Globus pallidus (tissue), 1 donor: ENCODE measurements at places on chromosomes 2 and 18.

DNA sequence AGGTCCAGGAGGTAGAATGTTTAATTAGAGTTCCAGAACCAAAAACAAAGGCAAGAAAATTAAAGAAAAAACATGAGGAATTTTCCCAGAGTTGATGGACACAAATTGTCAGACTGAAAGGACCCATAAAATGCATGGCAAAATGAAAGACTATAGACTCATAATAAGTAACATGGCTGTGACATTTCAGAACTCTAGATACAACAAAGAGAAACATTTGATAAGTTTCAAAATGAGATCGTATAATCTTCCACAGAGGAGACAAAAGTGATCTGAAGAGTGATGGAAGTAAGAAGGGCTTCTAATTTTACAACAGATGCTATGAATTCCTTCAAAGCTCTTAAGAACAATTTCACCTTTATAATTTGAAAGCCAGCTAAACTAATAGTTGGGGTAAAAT, 20.4 kb downstream of the ORC4 start:
- DNase-seq: no peak

GRCh38 chr2:101892377-101892776, 99.4 kb upstream of the IL1R2 start:
- no peak for DNase-seq

- no peak for DNase-seq
These were observed 1.4 kb upstream of the CAPN10 start for GRCh38 chr2:240585101-240585500.

GRCh38 chr18:12593866-12594265, 64.0 kb downstream of the SPIRE1 start:
- no peak for DNase-seq

DNA sequence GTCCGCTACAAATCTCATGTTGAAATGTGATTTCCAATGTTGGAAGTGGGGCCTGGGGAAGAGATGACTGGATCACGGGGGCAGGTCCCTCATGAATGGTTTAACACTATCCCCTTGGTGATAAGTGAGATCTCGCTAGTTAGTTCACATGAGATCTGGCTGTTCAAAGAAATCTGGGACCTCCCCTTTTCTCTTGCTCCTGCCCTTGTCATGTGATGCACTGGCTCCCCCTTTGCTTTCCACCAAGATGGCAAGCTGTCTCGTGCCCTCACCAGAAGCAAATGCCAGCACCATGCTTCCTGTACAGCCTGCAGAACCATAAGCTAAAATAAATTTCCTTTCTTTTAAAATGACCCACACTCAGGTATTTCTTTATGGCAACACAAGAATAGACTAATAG, 57.3 kb upstream of the C2orf15 start:
- DNase-seq: no peak

- no peak for DNase-seq
These were observed 135.1 kb downstream of the CELF4 start for GRCh38 chr18:37430357-37431076.

DNA sequence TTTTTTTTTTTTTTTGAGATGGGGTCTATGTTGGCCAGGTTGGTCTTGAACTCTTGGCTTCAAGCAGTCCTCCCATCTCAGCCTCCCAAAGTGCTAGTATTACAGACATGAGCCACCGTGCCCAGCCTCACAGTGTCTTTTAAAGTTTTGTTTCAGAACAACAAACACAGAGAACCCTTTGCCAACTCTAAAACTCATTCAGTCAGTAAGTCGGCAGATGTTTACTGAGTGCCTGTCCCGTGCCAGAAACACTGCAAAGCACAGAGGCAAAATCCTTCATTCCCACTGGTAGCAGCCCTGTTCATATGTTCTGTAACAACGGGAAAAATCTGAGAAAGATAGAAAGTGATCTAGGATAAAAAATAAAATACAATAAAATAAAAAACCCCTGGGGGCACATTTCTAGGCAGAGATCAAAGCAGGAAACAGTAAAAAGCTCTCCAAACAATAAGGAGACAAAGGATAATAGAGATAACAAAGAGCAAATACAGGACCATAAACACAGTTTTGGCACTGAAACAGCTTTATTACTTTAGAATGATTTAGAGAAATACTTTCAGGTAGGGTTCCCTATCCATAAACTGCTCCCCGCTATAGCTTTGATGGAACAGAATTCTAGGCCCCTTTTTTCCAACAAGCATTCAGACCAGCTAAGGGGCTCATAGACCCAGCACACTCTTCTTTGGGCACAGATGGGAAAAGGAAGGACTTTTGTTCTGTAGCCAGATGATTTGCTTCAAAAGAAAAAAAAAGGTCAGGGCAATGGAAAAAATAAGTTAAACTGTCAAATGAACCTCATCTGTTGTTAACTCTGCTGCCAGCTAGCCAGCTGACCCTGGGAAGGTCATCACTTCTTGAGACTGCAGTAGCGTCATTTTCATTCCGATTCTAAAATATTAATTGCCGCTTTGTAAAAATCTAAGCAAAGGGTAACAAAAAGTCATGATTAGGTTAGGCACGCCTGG, 212.3 kb downstream of the CDH20 start:
- DNase-seq: no peak

DNA sequence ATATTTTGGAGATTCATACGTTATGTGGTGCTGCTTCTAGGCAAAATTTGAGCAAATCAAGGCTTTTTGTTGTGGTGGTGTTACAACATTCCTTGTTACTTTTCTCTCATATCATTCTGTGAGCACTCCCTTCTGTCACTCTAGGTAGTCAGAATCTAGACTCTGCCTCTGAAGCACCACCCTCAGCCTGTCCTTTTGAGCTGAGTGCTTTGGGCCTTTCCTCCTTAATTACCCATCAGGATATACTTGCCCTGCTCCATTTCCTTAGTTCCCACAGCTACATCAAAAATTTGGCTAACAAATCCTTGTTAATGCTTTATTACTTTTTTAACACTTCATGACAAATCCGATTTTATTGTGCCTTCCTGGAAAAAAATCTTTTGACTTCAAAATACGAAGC, 289.6 kb downstream of the CALCRL start:
- DNase-seq: no peak

GRCh38 chr2:233107831-233108300, 47.7 kb downstream of the INPP5D start:
- no peak for DNase-seq

DNA sequence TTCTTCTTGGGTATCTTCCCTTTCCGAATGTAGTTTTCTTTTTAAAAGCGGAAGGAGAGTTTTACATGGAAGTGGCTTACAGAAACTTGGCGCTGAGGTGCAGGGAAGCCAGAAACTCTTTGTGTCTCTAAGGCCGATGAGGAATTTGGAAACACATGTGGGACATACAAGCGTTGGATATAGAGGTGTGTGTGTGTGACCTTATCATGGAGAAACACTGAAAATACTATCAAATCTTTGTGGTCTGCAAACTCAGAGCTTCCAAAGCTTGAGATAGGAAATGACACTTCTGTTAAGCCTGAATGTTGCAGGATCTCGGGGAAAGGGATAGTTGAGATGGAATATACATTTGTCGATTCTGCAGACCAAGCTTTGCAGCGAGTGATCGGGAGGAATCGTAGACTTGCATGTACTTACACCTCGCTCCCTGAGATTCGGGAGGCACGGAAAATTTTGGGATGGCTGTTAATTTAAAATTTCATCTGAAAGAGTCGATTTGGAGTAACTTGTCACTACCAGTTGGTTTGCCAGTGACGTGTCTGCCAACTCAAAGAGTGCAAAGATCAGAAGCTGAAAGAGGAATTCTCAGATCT, 1.0 kb downstream of the NAB1 start:
- DNase-seq: peak; percentile 65

GRCh38 chr2:191166111-191166755, 15.4 kb upstream of the STAT4 start:
- DNase-seq: peak; percentile 70

GRCh38 chr18:12589448-12589847, 68.5 kb downstream of the SPIRE1 start:
- no peak for DNase-seq

GRCh38 chr18:30489890-30490643, 552.5 kb downstream of the DSC3 start:
- no peak for DNase-seq

DNA sequence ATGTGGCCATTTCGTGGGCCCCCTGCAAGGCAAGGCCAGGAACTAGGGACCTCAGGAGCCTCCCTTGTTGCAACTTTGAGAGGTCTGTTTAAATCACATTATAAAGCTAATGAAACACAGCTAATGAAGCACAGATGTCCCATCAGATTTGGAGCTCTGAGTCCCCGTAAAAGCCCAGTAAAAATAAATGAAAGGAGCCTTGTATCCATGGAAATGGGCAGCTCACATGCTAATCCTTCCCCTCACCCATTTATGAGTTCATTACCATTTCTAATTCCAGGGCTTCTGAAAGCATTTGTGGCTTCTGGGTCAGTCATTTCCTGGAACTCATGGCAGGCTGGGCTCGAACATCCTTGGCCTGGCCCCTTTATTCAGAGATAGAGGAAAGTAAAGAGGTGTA, 274.8 kb downstream of the SS18 start:
- no peak for DNase-seq

DNA sequence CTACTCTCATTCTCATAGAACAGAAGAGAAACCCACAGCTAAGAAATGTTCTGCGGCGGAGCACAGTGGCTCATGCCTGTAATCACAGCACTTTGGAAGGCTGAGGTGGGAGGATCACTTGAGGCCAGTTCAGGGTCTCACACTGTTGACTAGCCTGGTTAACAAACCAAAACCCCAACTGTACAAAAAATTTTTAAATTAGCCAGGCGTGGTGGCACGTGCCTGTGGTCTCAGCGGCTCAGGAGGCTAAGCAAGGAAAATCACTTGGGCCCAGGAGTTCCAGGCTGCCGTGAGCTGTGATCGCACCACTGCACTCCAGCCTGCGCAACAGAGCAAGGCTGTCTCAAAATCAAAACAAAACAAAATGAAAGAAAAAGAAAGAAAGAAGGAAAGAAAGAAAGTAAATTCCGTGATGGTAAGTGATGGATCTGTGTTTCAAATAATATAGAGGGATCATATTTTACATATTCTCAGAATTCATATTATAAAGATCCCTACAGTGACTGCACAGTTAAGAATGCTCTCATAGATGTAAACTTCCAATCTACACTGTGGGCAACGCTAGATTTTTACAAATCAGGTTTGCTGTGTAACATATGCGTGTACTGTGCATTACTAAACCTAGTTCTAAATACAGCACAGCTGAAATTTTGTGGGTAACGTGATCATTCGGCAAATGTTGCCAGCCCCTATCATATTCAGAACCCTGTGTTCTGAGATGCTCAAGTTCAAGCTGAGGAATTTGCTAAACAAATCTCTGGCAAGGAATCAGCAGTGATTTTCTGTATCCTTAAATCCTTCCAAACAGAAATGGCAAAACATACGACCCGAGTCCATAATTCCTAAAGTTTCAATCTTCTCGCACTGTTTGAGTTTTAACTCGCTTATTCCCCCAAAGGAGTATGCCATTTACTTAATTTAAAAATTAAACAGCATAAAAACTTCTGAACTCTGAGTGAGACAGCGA, 1.2 kb upstream of the RAB12 start:
- no peak for DNase-seq

DNA sequence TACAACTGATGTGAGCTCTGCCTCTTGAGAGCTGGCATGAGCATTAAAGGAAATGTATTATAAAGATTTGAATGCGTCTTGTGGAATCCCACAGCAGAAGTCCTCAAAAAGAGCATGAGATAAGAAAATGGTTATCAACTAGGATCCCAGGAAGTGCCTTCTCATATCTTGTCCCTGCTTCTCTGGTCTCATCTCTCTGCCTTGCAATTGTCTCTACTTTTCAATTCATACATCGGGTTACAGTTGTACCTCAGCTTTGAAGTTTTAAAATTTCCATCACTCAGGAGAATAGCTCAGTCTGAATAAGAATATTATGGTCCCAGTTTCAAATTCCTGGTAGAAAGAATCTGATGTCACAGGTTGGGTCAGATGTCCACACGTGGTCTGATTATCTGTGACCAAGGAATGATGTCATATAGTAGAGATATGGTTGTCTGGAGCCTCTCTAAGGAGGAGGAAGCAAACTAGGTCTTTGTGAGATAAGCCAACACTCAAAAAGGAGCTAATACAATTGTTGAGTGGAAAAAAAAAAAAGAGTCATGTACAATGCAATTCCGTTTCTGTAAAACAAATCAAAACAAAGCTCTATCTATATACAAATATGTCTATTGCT, 21.7 kb upstream of the CCDC88A start:
- no peak for DNase-seq

DNA sequence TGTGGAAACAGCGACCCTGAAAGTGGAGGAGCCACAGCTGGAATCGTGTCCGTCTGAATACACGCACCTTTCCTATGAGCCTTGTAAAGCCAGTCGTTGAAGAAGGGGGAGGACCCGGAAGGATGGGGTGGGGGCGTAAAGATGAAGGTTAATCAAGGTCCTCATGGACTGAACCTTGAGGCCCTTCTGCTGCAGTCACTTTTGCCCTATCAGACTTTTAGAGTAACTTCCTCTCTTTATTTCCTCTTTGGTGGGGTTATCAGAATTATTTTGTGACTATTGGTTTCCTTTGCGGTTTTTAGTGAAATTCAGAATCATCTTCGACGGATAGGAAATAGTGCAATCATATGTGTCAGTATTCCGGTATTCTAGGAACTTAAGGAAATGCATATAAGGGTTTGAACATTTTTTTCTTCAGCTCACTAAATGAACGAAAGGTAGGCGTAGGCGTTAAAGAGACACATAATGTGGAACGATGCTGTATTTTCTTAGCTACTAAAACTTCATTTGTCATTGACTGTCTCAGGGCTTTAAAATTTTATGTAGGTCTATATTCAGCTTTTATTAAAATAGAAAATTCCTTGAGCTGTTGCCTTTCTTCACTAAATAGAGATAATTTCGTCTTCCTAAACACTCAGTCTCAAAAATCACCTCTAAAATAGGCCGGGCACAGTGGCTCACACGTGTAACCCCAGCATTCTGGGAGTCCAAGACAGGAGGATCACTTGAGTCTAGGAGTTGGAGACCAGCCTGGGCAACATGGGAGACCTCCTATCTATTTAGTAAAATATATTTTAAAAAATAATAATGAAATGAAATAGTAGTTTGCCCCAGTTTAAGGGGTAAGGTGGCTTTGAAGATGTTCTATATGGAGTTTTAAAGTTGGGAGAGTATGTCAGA, 1.4 kb upstream of the YES1 start:
- DNase-seq: no peak

DNA sequence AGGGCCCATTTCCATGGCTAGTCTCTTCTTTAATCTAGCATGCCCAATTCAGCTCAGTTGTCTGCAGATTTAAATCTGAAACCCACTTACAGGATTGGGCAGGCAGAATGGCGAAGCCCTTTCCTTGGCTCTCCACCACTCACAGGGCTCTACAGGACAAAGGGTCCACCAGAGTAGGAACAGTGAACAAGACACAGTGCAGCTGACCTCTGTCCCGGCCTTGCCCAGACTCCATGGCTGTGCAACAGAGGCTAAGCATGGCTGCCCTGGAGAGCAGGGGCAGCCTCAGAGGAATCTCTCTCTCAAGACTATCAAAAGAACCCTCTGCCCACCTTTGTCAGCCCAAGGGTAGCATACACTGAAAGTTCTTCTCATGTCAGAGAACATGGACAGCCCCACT, 9.7 kb upstream of the ATP6V1B1 start:
- no peak for DNase-seq

DNA sequence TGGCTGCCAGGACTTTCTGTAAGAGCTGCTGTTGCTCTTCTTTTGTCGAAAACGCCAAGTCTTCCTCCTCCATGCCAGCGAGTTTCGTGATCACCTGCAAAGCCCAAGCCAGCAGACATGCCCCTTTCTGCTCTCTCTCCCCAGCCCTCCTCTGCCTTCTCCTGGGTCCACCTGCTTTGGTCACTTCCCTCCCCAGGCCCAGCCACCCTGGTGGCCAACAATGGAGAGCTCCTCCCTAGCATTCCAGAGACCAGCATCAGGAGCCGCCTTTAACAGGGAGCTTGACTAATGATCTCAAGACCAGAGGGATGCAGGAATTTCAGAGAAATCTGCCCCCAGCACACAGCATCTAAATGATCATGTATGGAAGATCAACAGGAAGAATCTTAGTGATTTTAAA, 34.6 kb downstream of the ERCC3 start:
- DNase-seq: no peak
